ENCODE measurements at places on chromosomes 1 and 21. TPM values are rescaled to one million over a fixed set of nuclear protein-coding genes. Genes with fewer than 3 reads are reported as not detected.

Gene TAS1R1
- total RNA-seq, result 0.49 TPM

Gene ZNF678
- total RNA-seq, result 3.9 TPM

Gene C1orf141
- not detected for total RNA-seq

Gene MATN1
- total RNA-seq, result 0.36 TPM

Gene AMY2A
- not detected for total RNA-seq

Gene CFHR3
- not detected for total RNA-seq

Gene AKR7A3
- 1.1 TPM for total RNA-seq

Gene LCE1E
- not detected for total RNA-seq

Gene OR2T33
- total RNA-seq, result not detected

Gene SELENBP1
- total RNA-seq, result 51.8 TPM

Gene SPRR1B
- total RNA-seq, result not detected

Gene LIN28A
- not detected for total RNA-seq

Gene LDLRAP1
- total RNA-seq, result 41.7 TPM

Gene CYP4X1
- not detected for total RNA-seq

Gene DMRTA2
- not detected for total RNA-seq

Gene FAM151A
- total RNA-seq, result not detected

Gene CPLANE2
- total RNA-seq, result 10.7 TPM

Gene CFAP74
- not detected for total RNA-seq

Gene COL24A1
- 12.0 TPM for total RNA-seq

Gene PRAMEF18
- total RNA-seq, result not detected

Gene PADI3
- total RNA-seq, result 0.12 TPM
